ENCODE measurements at places on chromosomes 5 and 9. TPM values are rescaled to one million over a fixed set of nuclear protein-coding genes. Genes with fewer than 3 reads are reported as not detected.

DNA sequence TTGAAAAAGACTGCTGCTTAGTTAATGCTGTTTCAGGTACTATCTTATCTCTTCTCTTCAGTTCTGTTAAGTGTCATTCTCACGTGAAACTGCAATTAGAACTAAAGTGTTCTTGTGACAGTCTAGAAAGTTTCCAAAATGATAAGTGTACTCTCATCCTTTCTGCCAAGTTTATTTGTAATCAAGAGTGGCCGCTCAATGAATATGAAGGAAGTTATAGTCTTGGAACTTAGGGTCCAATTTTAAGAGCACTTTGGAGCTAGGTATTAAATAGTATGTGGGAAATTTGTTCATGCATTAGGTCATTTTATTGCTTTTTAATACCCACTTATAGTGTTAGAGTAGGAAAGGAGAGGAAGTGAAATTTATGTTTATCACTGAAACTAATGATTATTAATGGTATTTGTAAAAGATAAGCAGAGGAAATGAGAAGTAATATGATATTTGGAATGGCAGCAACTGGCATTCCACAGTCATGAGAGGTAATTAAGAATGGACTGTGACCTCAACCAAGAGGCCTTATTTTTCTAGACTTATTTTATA is 20.4 kb downstream of the XRCC4 start:
- no peaks in the 10 kb centered on the region for H3K27me3 ChIP-seq
- H3K36me3 ChIP-seq = peaks cover 16% of the 10 kb centered on the region
- no peak for DNase-seq

GRCh38 chr5:9512457-9512856 is 33.4 kb downstream of the SEMA5A start:
- no peak overlapping the region for H3K27ac ChIP-seq
- no peak for DNase-seq
- no peaks in the 10 kb centered on the region for H3K4me1 ChIP-seq
- H3K27me3 ChIP-seq = peaks cover 1% of the 10 kb centered on the region

DNA sequence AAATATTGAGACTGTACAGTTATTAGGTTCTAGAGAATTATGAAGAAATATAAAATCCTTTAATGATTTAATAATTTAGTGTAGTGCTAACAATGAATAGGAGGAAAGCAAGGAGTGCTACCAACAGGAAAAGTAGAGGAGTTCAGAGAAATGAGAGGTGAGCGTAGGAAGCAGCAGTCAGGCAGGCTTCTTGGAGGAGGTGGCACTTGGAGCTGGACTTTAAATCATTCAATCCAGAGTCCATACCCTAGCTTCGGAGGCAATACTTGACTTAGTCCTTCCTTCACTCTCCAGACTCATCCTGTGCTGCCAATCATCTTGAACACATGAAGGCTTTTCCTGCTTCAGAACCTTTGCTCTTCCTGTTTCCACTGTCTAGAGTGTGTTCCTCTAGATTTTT is 254.3 kb downstream of the GRIA1 start:
- H3K27me3 ChIP-seq = peaks cover 13% of the 10 kb centered on the region
- no peaks in the 10 kb centered on the region for H3K36me3 ChIP-seq
- no peak for DNase-seq
- peaks cover 3% of the 10 kb centered on the region for H3K4me1 ChIP-seq

- peaks cover 50% of the 10 kb centered on the region for H3K4me1 ChIP-seq
- peaks cover 36% of the 10 kb centered on the region for H3K36me3 ChIP-seq
- H3K27me3 ChIP-seq = no peaks in the 10 kb centered on the region
- H3K4me3 ChIP-seq = peak overlapping the region; percentile 94
These were observed 1.3 kb downstream of the EEIG1 start for GRCh38 chr9:127979333-127980059.

DNA sequence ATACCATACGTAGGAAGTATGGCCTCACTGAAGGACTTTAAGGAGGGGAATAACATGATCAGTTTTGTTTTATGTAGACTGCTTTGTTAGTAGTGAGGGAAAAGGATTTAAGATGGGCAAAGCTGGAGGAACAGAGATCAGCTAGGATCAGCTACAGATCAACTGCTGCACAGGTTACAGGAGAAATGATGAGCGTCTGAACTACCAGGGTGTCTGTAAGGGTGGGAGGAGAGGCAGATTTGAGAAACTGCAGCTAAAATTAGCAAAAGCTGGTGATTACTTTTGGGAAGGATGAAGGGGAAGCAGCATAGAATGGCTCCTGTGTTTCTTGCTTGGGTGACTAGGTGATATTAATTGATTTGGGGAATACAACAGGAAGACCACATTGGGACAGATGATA is 39.3 kb downstream of the VCP start:
- H3K4me1 ChIP-seq = peaks cover 12% of the 10 kb centered on the region
- no peak for DNase-seq
- H3K36me3 ChIP-seq = peaks cover 1% of the 10 kb centered on the region

- no peak overlapping the region for H3K4me3 ChIP-seq
- no peak for DNase-seq
- H3K4me1 ChIP-seq = peaks cover 38% of the 10 kb centered on the region
- H3K27me3 ChIP-seq = no peaks in the 10 kb centered on the region
- H3K27ac ChIP-seq = no peak overlapping the region
- H3K36me3 ChIP-seq = peaks cover 13% of the 10 kb centered on the region
These were observed 2.6 kb upstream of the ALAD start for GRCh38 chr9:113403646-113404045.

DNA sequence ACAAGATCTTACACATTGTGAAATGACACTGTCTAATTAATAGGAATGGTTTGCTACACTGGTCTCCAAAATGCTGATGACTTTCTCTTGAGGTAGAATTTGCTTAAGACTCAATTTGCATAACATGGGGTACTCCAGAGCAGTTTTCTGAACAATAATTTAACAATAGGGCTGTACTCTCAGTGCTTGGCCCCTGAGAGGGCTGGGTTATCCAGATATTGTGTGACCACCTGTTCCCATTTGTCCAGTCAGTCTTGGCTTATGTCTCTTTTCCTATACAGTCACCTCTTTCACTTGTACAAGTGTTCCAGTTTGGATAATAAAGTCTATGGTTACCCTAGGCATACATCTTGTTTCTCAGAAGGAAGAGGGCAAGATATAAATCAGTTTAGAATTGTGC is 17.9 kb downstream of the ZSWIM6 start:
- H3K27ac ChIP-seq = no peak overlapping the region
- DNase-seq = no peak
- peaks cover 15% of the 10 kb centered on the region for H3K4me1 ChIP-seq
- no peaks in the 10 kb centered on the region for H3K27me3 ChIP-seq

- DNase-seq = no peak
- peaks cover 50% of the 10 kb centered on the region for H3K36me3 ChIP-seq
- no peaks in the 10 kb centered on the region for H3K27me3 ChIP-seq
- no peak overlapping the region for H3K4me3 ChIP-seq
- no peaks in the 10 kb centered on the region for H3K4me1 ChIP-seq
These were observed 41.9 kb downstream of the ABCA1 start for GRCh38 chr9:104885818-104886709.

GRCh38 chr5:10761185-10761932 is at the start of gene DAP:
DAP (minus strand) TSS chr5:10761234; CDS start chr5:10761068, 166 bp downstream.
- peaks cover 3% of the 10 kb centered on the region for H3K27me3 ChIP-seq
- DNase-seq = peak; percentile 78

GRCh38 chr5:2773327-2773726 is 21.9 kb upstream of the IRX2 start:
- no peak overlapping the region for H3K27ac ChIP-seq
- no peak overlapping the region for H3K4me3 ChIP-seq
- H3K4me1 ChIP-seq = no peaks in the 10 kb centered on the region
- no peak for DNase-seq

GRCh38 chr5:180423598-180423997 is 70.5 kb upstream of the GFPT2 start:
- H3K27ac ChIP-seq = no peak overlapping the region
- no peak for DNase-seq
- H3K27me3 ChIP-seq = no peaks in the 10 kb centered on the region
- no peak overlapping the region for H3K4me3 ChIP-seq
- H3K36me3 ChIP-seq = no peaks in the 10 kb centered on the region
- H3K4me1 ChIP-seq = no peaks in the 10 kb centered on the region

DNA sequence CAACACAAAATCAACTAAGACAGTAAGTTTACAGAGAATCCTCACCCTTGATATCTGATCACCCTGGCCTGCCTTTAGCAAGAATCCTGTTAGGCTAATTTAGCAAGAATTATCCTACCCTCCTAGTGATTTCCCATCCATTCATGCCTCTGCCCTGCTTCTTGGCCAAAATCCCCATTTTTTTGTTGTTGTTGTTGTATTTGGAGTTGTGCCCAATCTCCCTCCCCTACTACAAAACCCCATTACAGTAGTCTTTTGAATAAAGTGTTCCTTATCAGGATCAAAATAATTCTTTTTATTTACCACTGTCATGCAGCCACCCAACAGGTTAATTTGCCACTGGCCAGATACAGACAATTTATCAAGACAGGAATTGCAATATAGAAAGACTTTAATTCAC is 58.5 kb upstream of the CLINT1 start:
- H3K4me1 ChIP-seq = peaks cover 22% of the 10 kb centered on the region
- no peak overlapping the region for H3K4me3 ChIP-seq
- H3K36me3 ChIP-seq = no peaks in the 10 kb centered on the region
- no peak overlapping the region for H3K27ac ChIP-seq
- no peak for DNase-seq

GRCh38 chr5:10567781-10568321 is 4.0 kb downstream of the ANKRD33B start:
- H3K4me1 ChIP-seq = peaks cover 15% of the 10 kb centered on the region
- H3K27me3 ChIP-seq = peaks cover 9% of the 10 kb centered on the region
- no peak overlapping the region for H3K4me3 ChIP-seq
- no peak for DNase-seq
- H3K36me3 ChIP-seq = no peaks in the 10 kb centered on the region
- no peak overlapping the region for H3K27ac ChIP-seq

GRCh38 chr9:115264313-115264712 is 146.4 kb upstream of the TNC start:
- no peak for DNase-seq
- H3K4me3 ChIP-seq = no peak overlapping the region
- peaks cover 6% of the 10 kb centered on the region for H3K27me3 ChIP-seq

- H3K36me3 ChIP-seq = no peaks in the 10 kb centered on the region
- no peaks in the 10 kb centered on the region for H3K27me3 ChIP-seq
- no peak overlapping the region for H3K27ac ChIP-seq
- peaks cover 15% of the 10 kb centered on the region for H3K4me1 ChIP-seq
- no peak for DNase-seq
- no peak overlapping the region for H3K4me3 ChIP-seq
These were observed 114.3 kb downstream of the MVB12B start for GRCh38 chr9:126440940-126441339.

GRCh38 chr5:172454358-172455086 is at the start of gene SH3PXD2B:
SH3PXD2B (minus strand) TSS chr5:172454525; CDS start chr5:172454352, 173 bp downstream.
- DNase-seq = peak; percentile 49
- peaks cover 24% of the 10 kb centered on the region for H3K27me3 ChIP-seq
- H3K4me3 ChIP-seq = peak within 1 kb of the TSS; percentile 74
- peaks cover 15% of the 10 kb centered on the region for H3K4me1 ChIP-seq

GRCh38 chr9:109143881-109144562 is 23.0 kb downstream of the FRRS1L start:
- peak; percentile 30 for DNase-seq
- peaks cover 5% of the 10 kb centered on the region for H3K4me1 ChIP-seq
- H3K4me3 ChIP-seq = no peak overlapping the region
- H3K36me3 ChIP-seq = no peaks in the 10 kb centered on the region
- no peak overlapping the region for H3K27ac ChIP-seq

GRCh38 chr5:107580889-107581820 is 89.6 kb downstream of the EFNA5 start:
- DNase-seq = no peak
- no peaks in the 10 kb centered on the region for H3K4me1 ChIP-seq
- no peak overlapping the region for H3K4me3 ChIP-seq
- peaks cover 11% of the 10 kb centered on the region for H3K27me3 ChIP-seq
- no peaks in the 10 kb centered on the region for H3K36me3 ChIP-seq
- H3K27ac ChIP-seq = no peak overlapping the region

IFNE gene
- total RNA-seq = not detected

NOL8 gene
- 46.2 TPM for total RNA-seq

PHF24 gene
- total RNA-seq = not detected
